T-helper 22 cell (primary cell): ENCODE measurements at places on chromosomes 3 and 15.

GRCh38 chr3:195109098-195109657 is 161.8 kb downstream of the XXYLT1 start:
- DNase-seq, result no peak

- DNase-seq, result no peak
These were observed 36.0 kb downstream of the GRAMD2A start for GRCh38 chr15:72161361-72162132.

GRCh38 chr15:69297642-69298353 is 914 bp upstream of the PAQR5 start:
- no peak for DNase-seq

- no peak for DNase-seq
These were observed 118.6 kb downstream of the PGPEP1L start for GRCh38 chr15:98888820-98889479.

- DNase-seq, result no peak
These were observed 760.8 kb upstream of the SEMA6D start for GRCh38 chr15:46956456-46956855.

GRCh38 chr15:80773792-80774352 is 5.3 kb upstream of the CEMIP start:
- DNase-seq, result no peak

- DNase-seq, result no peak
These were observed 394.5 kb upstream of the RARB start for GRCh38 chr3:25033407-25034029.

- no peak for DNase-seq
These were observed 34.6 kb downstream of the CRABP1 start for GRCh38 chr15:78374436-78375393.

- no peak for DNase-seq
These were observed 16.9 kb downstream of the RFTN1 start for GRCh38 chr3:16496408-16497222.

- DNase-seq, result no peak
These were observed 301.4 kb downstream of the PTPRG start for GRCh38 chr3:61862614-61863289.

DNA sequence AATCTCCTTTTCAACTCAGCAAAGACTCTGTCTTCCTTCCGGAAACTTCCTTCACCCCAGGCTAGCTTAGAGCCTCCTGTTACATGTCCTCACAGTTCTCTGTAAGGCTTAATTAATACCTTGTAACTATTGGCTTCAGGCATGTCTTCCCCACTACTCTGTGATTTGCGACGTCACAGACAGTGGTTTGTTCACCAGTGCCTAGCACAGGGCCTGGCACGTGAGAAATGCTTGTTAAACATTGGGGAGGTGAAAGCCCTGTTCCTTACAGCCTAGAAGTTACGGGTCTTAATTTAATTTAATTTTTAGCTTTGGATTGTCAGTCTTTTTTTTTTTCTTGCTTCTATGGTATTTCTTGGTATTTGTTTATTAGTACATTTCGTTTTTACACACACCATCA is 36.4 kb upstream of the CACNA2D3 start:
- no peak for DNase-seq

DNA sequence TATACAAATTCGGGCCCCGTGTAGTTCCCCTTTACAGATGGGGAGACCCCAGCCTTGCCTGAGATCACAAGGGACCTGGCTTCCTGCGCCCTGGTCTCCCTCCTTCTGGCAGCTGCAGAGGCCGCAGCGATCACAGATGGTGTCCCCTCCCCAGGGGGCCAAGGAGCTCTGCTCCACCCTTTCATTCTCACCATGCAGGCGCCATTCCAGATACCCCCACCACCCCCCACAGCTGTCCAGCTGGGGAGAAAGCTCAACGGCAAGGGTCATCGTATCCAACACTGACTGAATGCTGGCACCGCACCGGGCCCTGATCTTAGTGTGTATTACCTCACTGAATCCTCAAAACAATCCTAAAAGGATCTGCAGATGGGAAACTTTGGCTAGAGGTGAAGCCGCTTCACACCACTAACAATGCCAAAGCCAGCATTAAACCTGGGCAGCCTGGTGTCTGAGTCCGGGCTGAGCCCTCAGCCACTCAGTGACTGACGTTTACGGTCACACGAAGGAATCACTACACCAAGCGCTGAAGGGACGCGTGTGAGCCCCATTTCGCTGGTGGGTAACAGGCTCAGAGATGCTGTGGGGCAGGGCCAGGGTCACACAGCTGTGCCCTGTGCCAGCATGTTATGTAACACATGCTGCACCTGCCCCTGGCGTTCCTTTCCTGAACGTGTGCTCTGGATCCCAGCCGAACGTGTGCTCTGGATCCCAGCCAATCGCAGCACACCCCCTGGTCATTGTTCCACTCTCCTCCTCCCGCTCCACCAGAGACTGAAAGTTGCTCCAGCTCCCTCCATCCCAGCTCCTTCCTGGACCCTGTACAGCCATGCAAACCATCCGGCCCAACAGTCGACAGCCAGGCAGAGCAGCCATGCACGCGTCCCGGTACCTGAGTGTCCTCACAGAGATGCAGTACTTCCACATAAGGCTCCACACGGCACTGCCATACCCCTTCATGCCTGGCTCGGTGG is 51.8 kb downstream of the IQSEC1 start:
- no peak for DNase-seq

- DNase-seq, result no peak
These were observed 49.2 kb downstream of the PHC3 start for GRCh38 chr3:170132335-170132734.

DNA sequence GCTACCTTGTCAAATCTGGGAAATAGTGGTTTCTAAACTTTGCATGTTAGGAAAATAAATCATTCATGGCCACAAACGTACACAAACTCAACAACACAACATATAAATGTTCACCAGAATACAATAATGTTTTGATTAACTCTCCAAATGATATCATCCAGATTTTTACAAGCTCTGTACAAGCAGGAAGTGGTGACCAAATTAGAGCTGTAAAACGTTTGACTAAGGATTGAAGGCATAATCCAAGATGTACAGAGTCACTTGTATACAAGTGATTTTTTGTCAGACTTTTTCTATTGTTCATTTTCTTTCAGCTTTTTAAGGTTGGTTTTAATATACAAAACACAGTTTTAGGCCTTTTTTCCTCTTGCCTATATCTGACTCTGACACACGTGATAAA is 748.4 kb upstream of the GRM7 start:
- DNase-seq, result no peak

GRCh38 chr3:170258105-170258487 is 35.9 kb downstream of the PRKCI start:
- DNase-seq, result no peak

- no peak for DNase-seq
These were observed 1.1 kb downstream of the ADPGK start for GRCh38 chr15:72782274-72783003.

- DNase-seq, result no peak
These were observed 27.7 kb upstream of the HHATL start for GRCh38 chr3:42730294-42730693.

DNA sequence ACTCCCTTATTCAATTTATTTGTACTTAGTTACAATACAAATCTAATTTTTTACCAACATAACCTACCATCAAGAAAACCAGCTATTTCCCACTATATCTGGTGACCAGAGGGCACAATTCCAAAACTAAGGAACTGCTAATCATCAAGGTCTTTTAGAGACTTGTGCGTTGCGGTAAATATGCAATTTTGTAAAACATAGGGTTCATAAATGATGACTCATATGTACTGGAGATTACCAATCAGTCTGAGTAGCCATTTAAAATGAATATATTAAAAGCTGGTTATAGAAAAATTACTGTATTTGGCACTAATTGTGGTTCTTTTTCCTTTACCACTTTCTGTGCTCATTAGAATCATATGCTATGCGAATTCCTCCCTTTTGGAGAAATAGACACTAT is 859.6 kb downstream of the ROBO1 start:
- DNase-seq, result no peak

DNA sequence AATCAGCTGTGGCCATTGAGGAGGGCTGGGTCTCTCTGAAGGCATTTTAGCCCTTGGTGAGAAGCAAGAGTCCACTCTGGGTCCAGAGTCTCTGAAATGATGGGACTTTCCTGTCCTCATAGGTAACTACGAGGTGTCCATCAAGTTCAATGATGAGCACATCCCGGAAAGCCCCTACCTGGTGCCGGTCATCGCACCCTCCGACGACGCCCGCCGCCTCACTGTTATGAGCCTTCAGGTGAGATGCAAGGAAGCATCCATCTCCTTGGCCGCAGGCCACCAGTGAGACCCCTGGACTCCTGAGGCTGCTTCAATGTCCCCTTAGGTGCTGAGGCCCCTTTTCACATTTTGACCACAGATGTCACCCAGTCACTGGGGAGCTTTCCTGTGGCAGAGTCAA is 54.9 kb downstream of the DNASE1L3 start:
- no peak for DNase-seq

- no peak for DNase-seq
These were observed 454.4 kb downstream of the LPP start for GRCh38 chr3:188608401-188608800.

DNA sequence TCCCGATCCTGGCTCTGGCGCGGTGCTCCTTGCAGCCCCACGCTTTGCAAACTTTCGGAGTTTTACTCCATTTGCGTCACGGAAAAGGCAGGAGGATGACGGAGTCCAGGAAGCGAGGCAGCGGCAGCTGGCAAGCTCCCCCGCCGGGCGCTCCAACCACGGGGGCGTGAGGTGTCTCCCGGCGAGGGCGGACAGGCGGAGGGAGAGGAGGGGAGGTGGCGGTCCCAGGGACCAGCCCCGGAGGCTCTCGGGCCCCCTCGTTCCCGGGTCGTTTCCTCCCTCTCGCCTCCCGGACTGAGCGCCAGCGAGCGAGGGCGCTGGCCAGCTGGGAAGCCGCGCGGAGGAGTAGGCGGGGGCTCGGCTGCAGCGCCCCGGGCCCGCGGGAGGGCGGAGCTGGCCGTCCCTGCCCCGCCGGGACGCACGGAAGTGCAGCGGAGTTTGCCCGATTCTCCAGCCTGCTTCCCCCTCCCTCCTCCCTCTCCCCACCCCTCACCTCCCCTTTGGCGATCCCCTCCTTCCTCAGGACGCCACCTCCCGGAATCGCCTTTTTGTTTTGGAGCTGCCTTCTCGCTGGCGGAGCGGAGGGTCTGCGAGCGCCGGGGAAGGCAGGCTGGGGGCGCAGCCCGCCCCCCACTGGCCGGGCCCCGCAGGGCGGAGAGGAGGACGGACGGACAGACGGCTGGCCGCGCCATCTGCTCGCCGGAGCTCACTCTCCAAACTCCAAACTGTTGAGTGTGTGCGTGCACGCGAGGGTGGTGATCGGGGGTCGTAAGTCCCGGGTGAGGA is at the start of gene SNX33:
TSS of gene SNX33 (plus strand) at position 543 of the 786 bp plus-strand sequence. CDS start 1,191 bp downstream, outside the sequence.
- peak; percentile 45 for DNase-seq

- no peak for DNase-seq
These were observed 123.8 kb upstream of the ZBTB20 start for GRCh38 chr3:115270849-115271248.

DNA sequence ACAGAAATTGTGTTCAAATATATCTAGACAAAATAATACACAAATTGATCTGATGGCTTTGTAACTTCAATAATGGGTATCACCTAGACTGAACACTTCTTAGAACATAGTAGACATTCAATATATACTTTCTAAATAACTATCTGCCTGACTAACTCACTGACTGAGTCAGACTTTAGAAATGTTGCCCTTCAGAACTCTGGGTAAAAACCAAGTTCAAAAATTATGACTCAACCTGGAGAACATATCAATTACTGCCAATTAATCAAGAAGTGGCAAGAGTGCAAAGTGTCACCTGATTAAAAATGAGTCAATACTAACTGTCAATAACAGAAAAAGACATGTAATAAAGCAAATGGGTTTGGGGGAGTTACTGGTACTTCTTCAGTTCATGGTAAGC is 144.6 kb upstream of the TMCO5A start:
- no peak for DNase-seq

DNA sequence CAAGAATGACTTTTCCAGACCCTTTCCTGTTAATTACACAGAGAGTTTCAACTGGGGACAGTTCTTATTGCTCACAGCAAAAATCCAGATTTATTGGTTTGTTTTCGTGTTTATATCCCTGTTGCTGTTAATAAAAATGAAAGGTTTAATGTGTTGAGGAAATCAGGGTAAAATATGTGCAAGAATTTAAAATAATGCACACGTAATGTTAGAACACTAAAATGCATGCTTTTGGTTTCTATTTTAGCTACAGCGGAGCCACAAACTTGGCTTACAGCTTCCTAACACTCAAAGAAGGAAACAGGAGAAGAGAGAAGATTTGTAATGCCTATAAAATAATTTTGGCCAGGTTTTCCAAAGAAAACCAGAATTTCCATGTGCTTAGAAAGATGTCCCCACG is 62.7 kb downstream of the CASR start:
- no peak for DNase-seq

- DNase-seq, result no peak
These were observed 80.3 kb downstream of the PEX5L start for GRCh38 chr3:179956416-179956830.

DNA sequence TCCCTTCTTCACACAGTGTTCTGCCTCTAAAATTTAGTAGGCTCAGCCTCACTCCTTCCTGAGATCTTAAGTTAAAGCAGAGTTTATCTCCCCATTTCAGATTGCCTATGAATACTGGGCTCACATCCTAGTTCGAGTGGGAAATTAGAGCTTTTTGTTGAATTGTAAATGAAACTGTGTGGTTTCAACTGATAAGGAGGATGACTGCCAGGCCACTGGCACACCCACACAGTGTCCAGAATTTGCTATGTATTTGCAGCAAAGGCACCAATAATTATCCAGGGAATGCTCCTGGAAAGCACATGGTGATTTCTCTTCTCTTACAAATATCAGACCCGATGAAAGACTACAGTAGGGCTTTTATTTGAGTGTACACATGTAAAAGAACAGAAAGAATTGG is 308.1 kb upstream of the COL8A1 start:
- no peak for DNase-seq

GRCh38 chr15:92624401-92624991 is 31.1 kb downstream of the FAM174B start:
- no peak for DNase-seq

DNA sequence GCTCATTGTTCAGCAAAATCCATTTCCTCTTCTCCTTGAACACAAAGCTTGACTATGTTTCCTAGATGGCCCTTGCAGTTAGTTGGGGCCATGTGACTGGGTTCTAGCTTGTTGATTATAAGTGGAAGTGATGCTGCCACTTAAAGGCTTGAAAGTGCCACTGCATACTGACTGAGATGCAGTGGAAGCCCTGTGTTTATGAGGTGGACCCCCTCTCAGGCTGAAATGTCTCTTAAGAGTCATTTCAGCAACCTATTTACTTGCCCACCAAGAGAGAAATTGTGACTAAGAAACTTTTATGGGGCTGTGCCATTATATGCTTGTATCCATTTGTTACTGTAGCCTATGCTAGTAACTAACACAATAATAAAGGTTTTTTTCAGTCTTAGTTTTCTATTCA is 8.4 kb upstream of the ANP32A start:
- DNase-seq, result no peak

- no peak for DNase-seq
These were observed 429.0 kb upstream of the ATP11B start for GRCh38 chr3:182364323-182364722.

- no peak for DNase-seq
These were observed 966 bp downstream of the ALAS1 start for GRCh38 chr3:52198643-52199608.
